ENCODE measurements at places on chromosomes 5 and 9.
A peak's percentile ranks its signal among the peaks of the same experiment; 100 is the strongest.

- no peak for DNase-seq
Measured at GRCh38 chr5:155729684-155730059, 597.3 kb upstream of the SGCD start.

GRCh38 chr5:9905661-9906060 lies 275.5 kb upstream of the TAS2R1 start:
- no peak for DNase-seq

- no peak for DNase-seq
Measured at GRCh38 chr9:69937360-69937759, 106.3 kb upstream of the MAMDC2 start.

DNA sequence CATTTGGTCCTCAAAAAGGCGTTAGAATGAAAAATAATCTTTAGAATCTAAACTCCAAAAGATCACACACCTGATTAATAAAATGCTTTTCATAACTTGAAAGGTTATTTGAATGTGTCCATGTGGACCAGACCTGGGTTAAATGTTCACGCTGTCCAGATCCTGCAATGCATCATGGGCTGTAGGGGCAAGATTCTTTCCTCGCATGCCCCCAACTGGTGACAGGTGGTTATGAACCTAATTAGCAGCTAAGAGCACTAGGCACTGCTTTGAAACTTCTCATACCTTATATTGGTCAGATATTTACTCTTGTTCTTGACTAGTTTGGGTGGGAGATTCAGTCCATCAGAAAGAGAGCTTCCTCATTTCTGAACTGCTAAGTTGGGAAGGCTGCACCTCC lies 19.3 kb upstream of the PIP5K1B start:
- DNase-seq = no peak

GRCh38 chr5:82684165-82684564 lies 393.0 kb downstream of the TMEM167A start:
- no peak for DNase-seq

- no peak for DNase-seq
Measured at GRCh38 chr5:134327327-134327726, 39.6 kb downstream of the CDKL3 start.

- peak; percentile 94 for DNase-seq
Measured at GRCh38 chr5:130323804-130324454, 419.7 kb downstream of the CHSY3 start.

- no peak for DNase-seq
Measured at GRCh38 chr5:169781420-169782345, 144.6 kb downstream of the DOCK2 start.

DNA sequence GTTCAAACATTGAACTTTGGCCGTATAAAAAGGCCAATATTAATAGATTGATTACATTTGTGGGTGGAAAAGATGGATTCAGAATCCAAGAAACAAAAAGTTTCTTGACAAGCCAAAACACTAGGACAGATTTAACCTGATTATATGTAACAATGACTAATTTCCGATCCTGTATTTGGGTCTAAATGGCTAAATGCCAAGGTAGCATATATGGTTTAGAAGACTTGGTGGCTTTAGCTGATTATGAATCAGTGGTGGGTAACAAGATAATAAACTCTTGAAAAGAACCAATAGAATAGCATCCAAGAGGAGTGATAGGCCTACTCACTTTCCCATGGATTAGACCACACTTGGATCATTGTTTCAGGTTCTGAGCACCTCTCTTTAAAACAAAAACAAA lies 21.8 kb upstream of the ANP32B start:
- no peak for DNase-seq

- DNase-seq = no peak
Measured at GRCh38 chr5:135654761-135655467, 76.1 kb upstream of the CXCL14 start.

GRCh38 chr9:15248081-15248480 lies 58.9 kb downstream of the TTC39B start:
- DNase-seq = no peak

GRCh38 chr9:102767076-102767475 lies 228.1 kb upstream of the CYLC2 start:
- DNase-seq = no peak

DNA sequence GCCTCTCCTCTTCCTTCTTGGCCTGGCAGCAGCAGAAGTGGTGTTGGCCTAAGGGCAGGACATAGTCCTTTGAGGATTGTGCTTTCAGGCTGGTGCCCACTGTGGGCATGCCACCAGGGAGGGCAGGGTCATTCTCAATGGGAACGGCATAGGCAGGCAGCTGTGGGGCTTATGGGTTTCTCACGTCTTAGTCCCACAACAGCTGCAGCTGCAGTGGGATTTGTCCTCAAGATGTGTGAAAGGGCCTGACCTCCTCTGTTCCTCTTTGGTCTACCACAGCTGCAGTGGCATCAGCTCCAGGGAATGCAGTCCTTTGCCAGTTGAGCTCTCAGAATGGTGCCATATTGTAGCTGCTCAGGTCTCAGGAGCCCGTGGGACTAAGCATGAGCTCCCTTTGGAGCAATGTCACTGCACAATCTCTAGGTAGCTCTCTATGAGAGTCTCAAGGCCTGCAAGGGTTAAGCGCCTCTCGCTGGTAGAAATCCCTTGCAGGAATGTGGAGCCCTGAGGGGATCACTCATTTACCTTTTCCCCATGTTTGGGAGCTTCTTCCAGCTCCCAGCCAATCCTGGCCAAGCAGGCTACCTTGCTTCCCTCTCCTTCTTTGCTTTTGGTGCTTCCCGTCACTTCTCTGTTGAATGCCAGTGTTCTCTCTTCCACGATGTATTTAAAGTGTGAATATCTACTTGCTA lies 104.8 kb downstream of the GNA14 start:
- DNase-seq = no peak
